Skin of body (tissue), 3 donors: ENCODE measurements at places on chromosomes 1 and 21.

GRCh38 chr1:41151846-41152245, 90.3 kb downstream of the SCMH1 start:
- DNase-seq: no peak

DNA sequence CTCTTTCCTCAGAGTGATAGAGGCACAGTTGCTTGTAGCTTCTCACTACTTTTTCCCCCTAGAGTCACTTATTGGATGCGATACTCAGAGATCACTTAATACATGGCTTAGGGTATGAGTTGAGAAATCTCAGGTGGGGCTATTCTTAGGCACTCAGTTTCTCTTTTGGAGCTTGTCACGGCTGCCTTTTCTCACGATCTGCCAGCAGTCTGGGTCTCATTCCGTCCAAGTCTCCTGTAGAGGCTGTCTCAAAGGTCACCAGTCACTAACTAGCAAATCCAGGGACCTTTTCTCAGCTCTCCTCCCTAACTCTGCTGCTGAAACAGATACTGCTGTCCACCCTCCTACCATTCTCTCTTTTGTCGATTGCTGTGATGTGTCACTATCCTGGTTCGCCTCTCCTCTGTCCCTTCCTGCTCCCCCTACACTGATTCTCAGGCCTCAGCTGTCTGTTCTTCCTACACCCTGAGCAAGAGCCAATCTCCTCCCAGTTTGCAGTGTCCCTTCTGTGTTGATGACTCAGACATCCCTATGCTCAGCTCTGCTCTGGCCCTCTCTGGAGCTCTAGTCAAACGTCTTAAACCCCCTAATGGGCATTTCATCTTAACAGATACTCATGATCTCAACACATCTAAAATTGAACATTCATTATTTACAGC, 12.4 kb downstream of the ATP1A2 start:
- no peak for DNase-seq

DNA sequence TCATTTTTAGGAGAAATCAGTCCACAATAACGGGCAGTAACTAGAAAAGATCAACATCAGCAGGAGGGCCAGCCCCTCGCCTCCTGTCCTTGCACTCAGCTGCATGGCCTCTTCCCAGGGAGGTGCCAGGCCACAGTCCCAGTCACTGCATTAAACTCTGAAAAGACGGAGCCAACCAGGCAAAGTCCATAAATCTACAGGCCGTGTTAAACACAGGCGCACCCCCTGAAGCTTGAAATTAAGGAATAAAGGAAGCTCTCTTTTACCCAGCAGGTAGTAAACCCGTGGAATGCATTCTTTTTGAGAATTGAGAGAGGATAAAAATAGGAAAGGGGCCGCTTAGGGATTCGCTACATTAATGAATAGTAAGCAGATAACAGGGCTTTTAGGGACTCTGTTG, 18.4 kb downstream of the H6PD start:
- no peak for DNase-seq

DNA sequence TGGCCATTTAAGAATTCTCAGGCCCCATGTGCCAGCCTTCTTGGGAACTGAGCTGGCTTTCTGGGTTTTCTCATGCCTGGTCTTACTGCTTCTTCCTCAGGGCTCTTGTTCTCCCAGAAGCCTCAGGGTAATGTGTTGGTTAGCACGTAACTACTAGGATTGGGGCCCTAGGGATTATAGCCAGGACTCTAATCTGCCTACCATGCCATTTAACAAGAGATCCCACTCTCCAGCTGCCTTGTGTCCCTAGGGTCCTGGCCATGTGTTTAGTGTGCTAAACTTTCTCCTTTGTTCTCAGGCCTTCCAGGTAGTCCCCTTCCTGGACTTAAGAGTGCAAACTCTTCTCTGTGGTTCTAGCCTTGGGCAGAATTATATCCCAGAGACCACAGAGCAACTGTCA, 2.2 kb upstream of the SH3BGRL3 start:
- no peak for DNase-seq

DNA sequence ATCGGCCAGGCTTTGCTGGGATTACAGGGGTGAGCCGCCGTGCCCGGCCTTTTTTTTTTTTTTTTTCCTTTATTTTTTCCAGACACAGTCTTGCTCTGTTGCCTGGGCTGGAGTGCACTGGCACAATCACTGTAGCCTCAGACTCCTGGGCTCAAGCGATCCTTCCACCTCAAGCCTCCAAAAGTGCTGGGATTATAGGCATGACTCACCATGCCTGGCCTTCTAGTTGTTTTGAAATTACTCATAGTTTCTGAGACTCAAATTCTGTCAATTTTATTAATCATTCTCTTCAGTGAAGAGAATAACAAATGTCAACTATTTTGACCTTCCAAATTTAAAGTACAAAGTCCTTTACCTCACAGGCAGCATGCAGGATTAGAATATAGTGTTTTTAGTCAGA, 374.5 kb downstream of the PLA2G4A start:
- DNase-seq: no peak

- no peak for DNase-seq
These were observed 35.3 kb upstream of the ACTL8 start for GRCh38 chr1:17719874-17720273.

GRCh38 chr1:77016386-77016985, 149.2 kb downstream of the ST6GALNAC5 start:
- no peak for DNase-seq

- no peak for DNase-seq
These were observed 92.0 kb downstream of the ACTL8 start for GRCh38 chr1:17847111-17847510.

DNA sequence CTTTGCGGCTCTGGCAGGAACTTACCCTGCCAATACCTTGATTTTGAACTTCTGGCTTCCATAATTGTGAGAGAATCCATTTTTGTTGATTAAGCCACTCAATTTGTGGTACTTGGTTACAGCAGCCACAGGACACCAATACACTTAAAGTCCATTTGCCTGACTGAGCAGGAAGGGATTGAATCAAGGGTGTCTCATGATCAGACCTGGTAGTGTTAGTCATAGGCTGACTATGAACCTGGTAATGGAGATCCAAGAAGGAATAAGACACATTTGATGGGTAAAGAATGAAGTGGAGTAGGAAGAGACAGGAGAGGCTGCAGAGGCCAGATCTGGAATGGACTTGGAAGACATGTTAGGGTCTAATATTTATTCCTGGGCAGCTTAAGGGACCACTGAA, 31.2 kb upstream of the MAP1LC3C start:
- DNase-seq: no peak

DNA sequence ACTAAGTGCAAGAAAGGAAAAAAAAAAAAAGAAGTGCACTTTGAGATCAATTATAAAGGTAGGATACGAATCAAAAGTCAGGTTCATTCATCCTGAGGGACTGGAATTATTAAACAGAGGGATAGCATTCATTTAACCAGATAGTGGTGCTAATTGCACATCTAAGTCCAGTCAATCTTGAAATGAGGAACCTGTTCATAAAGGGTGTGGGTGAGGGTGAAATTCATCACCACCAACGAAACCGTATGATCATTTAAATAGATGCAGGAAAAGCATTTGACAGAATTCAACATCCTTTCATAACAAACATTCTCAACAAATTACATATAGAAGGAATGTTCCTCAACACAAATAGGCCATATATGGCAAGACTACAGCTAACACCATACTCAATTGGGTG, 5.6 kb downstream of the CTSS start:
- DNase-seq: no peak

- peak; percentile 53 for DNase-seq
These were observed 61.1 kb upstream of the ANGPTL1 start for GRCh38 chr1:178931858-178932551.

- no peak for DNase-seq
These were observed 599.0 kb downstream of the LMO4 start for GRCh38 chr1:87927391-87928280.

- DNase-seq: no peak
These were observed 23.3 kb downstream of the TBX19 start for GRCh38 chr1:168303716-168304540.

GRCh38 chr1:24018611-24019580, 38.8 kb upstream of the SRSF10 start:
- DNase-seq: peak; percentile 97

DNA sequence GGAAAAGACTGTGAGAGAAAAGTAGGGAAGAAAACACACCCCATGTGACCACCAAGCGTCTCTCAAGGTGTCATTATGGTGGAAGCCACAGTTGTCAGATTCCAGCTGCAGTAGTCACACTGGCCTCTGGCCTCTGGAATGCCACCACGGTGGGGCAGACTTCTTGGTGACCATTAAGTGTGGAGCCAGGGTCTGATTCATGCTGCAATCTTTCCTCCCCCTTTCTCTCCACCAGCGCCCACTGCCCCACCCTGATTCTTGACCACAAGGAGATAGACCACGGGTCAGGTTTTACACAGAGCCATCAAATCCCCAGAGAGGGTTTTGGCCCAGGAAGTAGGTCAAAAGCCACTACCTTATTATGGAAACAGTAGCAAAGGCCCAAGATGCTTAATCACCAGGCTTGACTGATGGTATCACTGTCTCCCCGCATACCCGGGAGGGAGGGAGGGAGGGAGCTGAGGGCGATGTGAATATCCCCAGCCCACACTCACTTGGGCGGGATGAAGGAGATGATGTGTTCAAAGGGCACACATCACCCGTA, 52.7 kb upstream of the GRHL3 start:
- no peak for DNase-seq

DNA sequence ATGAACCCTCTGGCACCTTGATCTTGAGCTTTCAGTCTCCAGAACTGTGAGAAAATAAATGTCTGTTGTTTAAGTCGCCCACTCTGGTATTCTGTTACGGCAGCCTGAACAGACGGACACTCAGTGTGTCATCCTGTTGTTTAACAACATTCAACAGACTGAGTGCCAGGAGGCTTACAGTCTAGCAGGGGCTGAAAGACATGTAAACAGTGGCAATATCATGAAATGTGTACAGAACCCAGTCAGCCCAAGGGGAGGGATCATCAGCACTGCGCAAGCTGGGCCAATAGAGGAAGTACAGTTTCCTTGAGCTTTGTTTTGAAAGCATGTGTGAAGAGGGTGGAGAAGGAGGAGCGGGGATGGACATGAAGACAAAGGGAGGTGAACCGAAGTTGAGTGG, 13.6 kb downstream of the DIP2A start:
- no peak for DNase-seq

- no peak for DNase-seq
These were observed 246.9 kb upstream of the TMEM51 start for GRCh38 chr1:14906665-14907064.

- peak; percentile 18 for DNase-seq
These were observed 39.1 kb downstream of the IFI44 start for GRCh38 chr1:78688697-78689096.

GRCh38 chr21:46323227-46323709, 402 bp downstream of the C21orf58 start:
- DNase-seq: no peak

DNA sequence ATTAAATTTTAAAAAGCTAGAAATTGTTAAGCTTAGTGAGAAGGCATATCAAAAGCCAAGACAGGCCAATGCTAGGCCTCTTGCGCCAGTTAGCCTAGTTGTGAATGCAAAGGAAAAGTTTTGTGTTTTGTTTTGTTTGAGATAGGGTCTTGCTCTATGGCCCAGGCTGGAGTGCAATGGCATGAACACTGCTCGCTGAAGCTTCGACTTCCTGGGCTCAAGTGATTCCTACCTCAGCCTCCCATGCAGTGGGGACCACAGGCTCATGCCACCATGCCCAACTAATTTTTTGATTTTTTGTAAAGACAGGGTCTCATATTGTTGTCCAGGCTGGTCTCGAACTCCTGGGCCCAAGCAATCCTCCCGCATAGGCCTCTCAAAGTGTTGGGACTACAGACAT, 40.3 kb downstream of the TRIM33 start:
- DNase-seq: no peak

GRCh38 chr1:56094168-56094567, 485.2 kb downstream of the PLPP3 start:
- DNase-seq: peak; percentile 94

GRCh38 chr1:152002960-152003359, 9.3 kb upstream of the S100A10 start:
- no peak for DNase-seq
